HFFc6 (cell line): ENCODE measurements at places on chromosomes 5 and 9.

- no peak for DNase-seq
- peaks cover 16% of the 10 kb centered on the region for H3K4me1 ChIP-seq
- H3K36me3 ChIP-seq: peaks cover 4% of the 10 kb centered on the region; the same call in 1 of the 2 replicates
- no peak overlapping the region for H3K27ac ChIP-seq
Measured at GRCh38 chr9:134867917-134868750, 12.5 kb upstream of the FCN2 start.

GRCh38 chr5:149733129-149733900 is 3.2 kb downstream of the PPARGC1B start:
- peaks cover 33% of the 10 kb centered on the region for H3K27me3 ChIP-seq
- H3K27ac ChIP-seq: no peak overlapping the region
- H3K4me3 ChIP-seq: no peak overlapping the region
- H3K36me3 ChIP-seq: no peaks in the 10 kb centered on the region
- no peaks in the 10 kb centered on the region for H3K4me1 ChIP-seq

DNA sequence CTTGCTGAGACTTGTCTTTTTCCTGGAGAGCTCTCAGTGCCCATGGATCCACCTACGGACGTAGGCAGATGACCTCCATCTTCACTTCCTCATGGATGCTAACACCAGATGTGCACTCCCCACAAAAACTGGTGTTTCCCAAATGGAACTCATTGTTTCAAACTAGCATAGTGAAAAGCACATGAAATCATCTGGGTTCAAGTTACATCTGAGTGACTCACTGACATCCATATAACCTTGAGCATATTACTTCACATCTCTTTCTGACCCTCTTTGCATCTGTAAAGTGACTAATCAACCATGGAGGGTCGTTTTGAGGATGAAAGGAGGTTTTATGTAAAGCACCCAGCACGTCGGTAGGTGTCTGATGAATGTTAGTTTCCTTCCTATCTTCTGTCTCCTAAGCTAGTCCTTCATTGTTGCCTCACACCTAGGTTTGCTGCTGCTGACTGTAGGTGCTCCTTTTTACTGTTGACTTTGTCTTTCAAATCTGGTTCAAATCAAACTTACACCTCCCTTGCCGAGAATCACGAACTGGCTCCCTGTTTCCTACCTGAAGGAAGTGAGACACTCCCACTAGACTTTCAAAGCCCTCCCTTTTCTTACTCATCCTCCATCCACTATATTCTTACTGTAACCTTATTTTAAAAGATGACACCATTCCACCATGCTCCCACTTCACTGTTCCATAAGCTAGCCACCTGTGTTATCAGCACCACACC is 10.3 kb downstream of the OCLN start:
- peaks cover 39% of the 10 kb centered on the region for H3K4me1 ChIP-seq
- peaks cover 2% of the 10 kb centered on the region; the same call in 1 of the 2 replicates for H3K27me3 ChIP-seq
- DNase-seq: peak; percentile 34
- H3K27ac ChIP-seq: peak overlapping the region; percentile 88
- peak overlapping the region; percentile 57 for H3K4me3 ChIP-seq

DNA sequence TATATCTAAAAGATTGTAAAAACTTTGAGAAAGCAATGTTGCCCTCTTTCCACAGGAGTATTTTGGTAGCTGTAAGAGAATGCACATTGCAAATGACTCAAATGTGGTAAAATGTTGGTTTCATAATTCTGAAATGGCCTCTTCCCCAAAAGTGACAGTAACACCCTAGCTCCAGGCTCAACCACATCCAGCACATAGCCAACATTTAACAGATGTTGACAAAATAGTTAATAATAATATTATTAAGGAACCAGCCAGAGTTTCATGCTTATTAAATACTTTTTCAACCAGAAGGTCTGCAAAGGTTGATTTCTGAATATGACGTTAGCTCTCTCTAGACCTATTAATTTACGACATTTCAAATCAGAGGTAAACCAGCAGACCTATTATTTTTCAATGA is 1.3 kb downstream of the ANXA1 start:
- peaks cover 36% of the 10 kb centered on the region for H3K27me3 ChIP-seq
- peak overlapping the region; percentile 99 for H3K27ac ChIP-seq
- peaks cover 80% of the 10 kb centered on the region for H3K4me1 ChIP-seq
- peak overlapping the region; percentile 92 for H3K4me3 ChIP-seq

DNA sequence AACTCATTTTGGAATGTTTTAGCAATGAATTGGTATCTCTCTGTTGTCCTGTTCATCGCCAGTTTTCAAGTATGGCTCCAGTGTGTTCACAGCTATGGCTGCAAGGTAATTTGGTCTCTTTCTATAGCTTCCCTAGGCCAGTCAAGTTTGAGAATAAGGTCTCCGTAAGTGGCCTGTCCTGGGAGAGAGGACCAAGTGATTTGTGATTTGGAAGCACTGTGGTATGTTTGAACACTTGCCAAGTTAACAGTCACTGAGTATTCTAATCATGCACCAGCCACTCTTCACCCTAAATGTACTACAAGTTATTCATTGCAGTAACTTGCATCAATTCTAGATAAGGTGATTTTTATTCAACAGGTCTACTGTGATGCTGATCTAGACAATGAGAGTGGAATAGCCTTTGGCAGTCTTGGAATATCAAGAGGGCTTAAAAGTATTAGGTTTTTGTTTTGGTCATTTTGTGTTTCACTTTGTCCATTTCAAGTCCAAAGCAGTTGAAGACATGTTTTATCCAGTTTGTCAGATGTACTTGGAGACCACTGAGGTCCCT is 41.1 kb downstream of the G3BP1 start:
- peaks cover 47% of the 10 kb centered on the region for H3K4me1 ChIP-seq
- H3K27ac ChIP-seq: peak overlapping the region; percentile 56
- H3K36me3 ChIP-seq: peaks cover 78% of the 10 kb centered on the region
- no peak overlapping the region for H3K4me3 ChIP-seq
- DNase-seq: peak; percentile 11

- no peak overlapping the region for H3K27ac ChIP-seq
- H3K4me3 ChIP-seq: no peak overlapping the region
- no peak for DNase-seq
- H3K36me3 ChIP-seq: no peaks in the 10 kb centered on the region
- no peaks in the 10 kb centered on the region for H3K4me1 ChIP-seq
Measured at GRCh38 chr5:28009576-28009975, 971.2 kb upstream of the CDH9 start.

DNA sequence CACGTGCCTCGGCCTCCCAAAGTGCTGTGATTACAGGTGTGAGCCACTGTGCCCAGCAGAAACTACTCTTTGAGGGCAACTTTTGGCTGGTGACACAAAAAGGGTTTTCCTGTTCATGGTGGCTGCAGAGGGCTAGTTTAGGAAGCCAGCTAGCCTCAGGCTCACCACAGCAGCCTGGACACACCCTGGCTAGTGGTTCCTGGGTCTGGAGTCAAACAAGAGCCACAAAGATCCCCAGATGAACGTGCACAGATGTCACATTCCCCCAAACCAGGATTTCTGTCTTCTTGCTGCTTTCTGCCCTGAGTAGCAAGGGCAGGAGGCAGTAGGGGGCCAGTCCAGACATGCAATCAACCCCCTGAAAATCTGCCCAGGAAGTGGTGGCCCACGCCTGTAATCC is 6.8 kb downstream of the HBEGF start:
- peaks cover 2% of the 10 kb centered on the region; the same call in 1 of the 2 replicates for H3K27me3 ChIP-seq
- DNase-seq: no peak
- no peak overlapping the region for H3K4me3 ChIP-seq
- H3K36me3 ChIP-seq: peaks cover 18% of the 10 kb centered on the region

- H3K4me3 ChIP-seq: no peak overlapping the region
- H3K36me3 ChIP-seq: no peaks in the 10 kb centered on the region
- no peak overlapping the region for H3K27ac ChIP-seq
- peaks cover 2% of the 10 kb centered on the region; the same call in 1 of the 2 replicates for H3K27me3 ChIP-seq
- DNase-seq: no peak
Measured at GRCh38 chr9:116516456-116516855, 170.6 kb upstream of the TRIM32 start.

DNA sequence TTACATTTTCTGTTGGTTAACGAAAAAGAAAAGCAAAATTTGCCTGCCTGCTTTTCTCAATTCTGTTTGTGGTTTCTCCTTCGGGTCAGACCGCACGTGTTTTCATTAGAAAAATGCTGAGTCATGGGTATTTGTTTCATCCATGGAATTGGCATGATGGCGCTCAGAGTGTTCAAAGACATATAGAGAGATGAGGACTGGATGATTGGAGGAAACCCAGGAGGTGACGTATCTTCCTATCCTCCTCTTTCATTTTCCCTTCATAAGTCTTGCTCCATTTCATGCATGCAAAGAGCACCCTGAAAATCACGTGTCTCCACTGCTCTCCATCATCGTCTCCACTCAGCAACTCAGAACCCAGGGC is 353.8 kb upstream of the WWC1 start:
- H3K27me3 ChIP-seq: peaks cover 3% of the 10 kb centered on the region
- no peak overlapping the region for H3K4me3 ChIP-seq
- peaks cover 42% of the 10 kb centered on the region for H3K4me1 ChIP-seq
- DNase-seq: no peak

- peaks cover 2% of the 10 kb centered on the region; the same call in 1 of the 2 replicates for H3K27me3 ChIP-seq
- no peak overlapping the region for H3K4me3 ChIP-seq
- no peak for DNase-seq
- peaks cover 7% of the 10 kb centered on the region for H3K36me3 ChIP-seq
- no peak overlapping the region for H3K27ac ChIP-seq
- 0 out of 2 replicates have a peak, but pooled peaks cover 9% of the 10 kb centered on the region for H3K4me1 ChIP-seq
Measured at GRCh38 chr5:156482818-156483217, 155.9 kb downstream of the SGCD start.

DNA sequence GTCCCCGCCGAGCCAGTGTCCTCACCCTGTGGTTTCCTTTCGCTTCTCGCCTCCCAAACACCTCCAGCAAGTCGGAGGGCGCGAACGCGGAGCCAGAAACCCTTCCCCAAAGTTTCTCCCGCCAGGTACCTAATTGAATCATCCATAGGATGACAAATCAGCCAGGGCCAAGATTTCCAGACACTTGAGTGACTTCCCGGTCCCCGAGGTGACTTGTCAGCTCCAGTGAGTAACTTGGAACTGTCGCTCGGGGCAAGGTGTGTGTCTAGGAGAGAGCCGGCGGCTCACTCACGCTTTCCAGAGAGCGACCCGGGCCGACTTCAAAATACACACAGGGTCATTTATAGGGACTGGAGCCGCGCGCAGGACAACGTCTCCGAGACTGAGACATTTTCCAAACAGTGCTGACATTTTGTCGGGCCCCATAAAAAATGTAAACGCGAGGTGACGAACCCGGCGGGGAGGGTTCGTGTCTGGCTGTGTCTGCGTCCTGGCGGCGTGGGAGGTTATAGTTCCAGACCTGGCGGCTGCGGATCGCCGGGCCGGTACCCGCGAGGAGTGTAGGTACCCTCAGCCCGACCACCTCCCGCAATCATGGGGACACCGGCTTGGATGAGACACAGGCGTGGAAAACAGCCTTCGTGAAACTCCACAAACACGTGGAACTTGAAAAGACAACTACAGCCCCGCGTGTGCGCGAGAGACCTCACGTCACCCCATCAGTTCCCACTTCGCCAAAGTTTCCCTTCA is 1.4 kb downstream of the GLIS3 start:
- H3K36me3 ChIP-seq: peaks cover 4% of the 10 kb centered on the region; the same call in 1 of the 2 replicates
- peak; percentile 16 for DNase-seq
- H3K27ac ChIP-seq: peak overlapping the region; percentile 99

GRCh38 chr5:37683072-37683471 is 156.8 kb downstream of the GDNF start:
- DNase-seq: no peak
- no peak overlapping the region for H3K4me3 ChIP-seq
- peaks cover 35% of the 10 kb centered on the region for H3K36me3 ChIP-seq
- no peaks in the 10 kb centered on the region for H3K27me3 ChIP-seq
- no peaks in the 10 kb centered on the region; the same call in 1 of the 2 replicates for H3K4me1 ChIP-seq

DNA sequence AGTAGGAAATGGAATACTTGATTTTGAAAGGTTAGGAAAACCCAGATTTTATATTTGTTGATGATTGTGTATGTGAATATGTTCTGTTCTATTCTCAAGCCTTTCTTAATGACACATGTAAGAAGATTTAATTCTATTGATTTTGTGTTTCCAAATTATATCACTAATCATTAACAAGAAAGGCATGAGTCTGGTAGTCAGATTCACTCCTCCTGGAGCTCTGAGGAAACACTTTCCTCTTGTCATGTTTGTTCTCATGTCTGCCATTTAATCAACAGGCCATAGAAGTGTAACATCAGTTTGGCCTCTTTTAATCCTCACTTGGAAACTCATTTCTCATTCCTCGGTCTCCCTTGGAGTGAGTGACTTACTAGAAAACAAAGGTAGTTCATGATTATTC is 40.6 kb upstream of the F2R start:
- H3K27me3 ChIP-seq: no peaks in the 10 kb centered on the region; the same call in 1 of the 2 replicates
- H3K27ac ChIP-seq: no peak overlapping the region
- H3K4me1 ChIP-seq: peaks cover 16% of the 10 kb centered on the region
- no peaks in the 10 kb centered on the region for H3K36me3 ChIP-seq
- H3K4me3 ChIP-seq: no peak overlapping the region

- peaks cover 66% of the 10 kb centered on the region for H3K4me1 ChIP-seq
- DNase-seq: no peak
- H3K27ac ChIP-seq: peak overlapping the region; percentile 69
- no peaks in the 10 kb centered on the region; the same call in 1 of the 2 replicates for H3K27me3 ChIP-seq
- H3K36me3 ChIP-seq: peaks cover 10% of the 10 kb centered on the region
Measured at GRCh38 chr5:7869474-7870136, 657 bp downstream of the MTRR start.
